Muscle of leg (tissue), 16 donors: ENCODE measurements at places on chromosomes 7 and 10. TPM values are rescaled to one million over a fixed set of nuclear protein-coding genes. Genes with fewer than 3 reads are reported as not detected.

Gene CYP3A5
- 0.93 TPM for total RNA-seq

Gene GIMAP4
- 23.4 TPM for total RNA-seq

Gene CACNA2D1
- total RNA-seq = 73.7 TPM

Gene ENTPD7
- 4.8 TPM for total RNA-seq

Gene ENTPD1
- 14.9 TPM for total RNA-seq

Gene PDZD7
- 1.2 TPM for total RNA-seq

Gene MAGI2
- total RNA-seq = 6.0 TPM

Gene PNLIPRP3
- 0.04 TPM for total RNA-seq

Gene HHEX
- 3.6 TPM for total RNA-seq

Gene PAX4
- not detected for total RNA-seq

Gene TSPAN13
- 31.6 TPM for total RNA-seq

Gene STAMBPL1
- total RNA-seq = 10.3 TPM

Gene SUN3
- total RNA-seq = not detected

Gene SLC18A2
- 0.35 TPM for total RNA-seq

Gene FAM200A
- 8.3 TPM for total RNA-seq

Gene ZWINT
- total RNA-seq = 18.4 TPM

Gene ANK3
- 69.6 TPM for total RNA-seq

Gene SEC61A2
- total RNA-seq = 5.1 TPM

Gene ZNF804B
- under 0.01 TPM for total RNA-seq

Gene LAMB1
- 233 TPM for total RNA-seq

Gene PTN
- total RNA-seq = 73.8 TPM

Gene EN2
- total RNA-seq = 0.09 TPM

Gene RASA4
- total RNA-seq = 13.7 TPM

Gene STEAP1
- total RNA-seq = 5.5 TPM

Gene TSPAN33
- 23.9 TPM for total RNA-seq

Gene PALD1
- total RNA-seq = 15.9 TPM

Gene ACSM6
- total RNA-seq = not detected

Gene OPALIN
- total RNA-seq = not detected

Gene CRHR2
- total RNA-seq = 0.40 TPM

Gene UPK3B
- 0.53 TPM for total RNA-seq

Gene TMEM178B
- 0.62 TPM for total RNA-seq

Gene SOSTDC1
- total RNA-seq = 19.8 TPM

Gene BICC1
- 23.8 TPM for total RNA-seq

Gene HIF1AN
- total RNA-seq = 9.4 TPM

Gene KIF11
- 12.3 TPM for total RNA-seq

Gene RNF32
- 0.75 TPM for total RNA-seq

Gene PON1
- total RNA-seq = 0.31 TPM

Gene UFSP1
- 3.1 TPM for total RNA-seq

Gene HOXA10
- 21.2 TPM for total RNA-seq

Gene HABP2
- 0.04 TPM for total RNA-seq

Gene GPNMB
- total RNA-seq = 98.1 TPM

Gene NUPR2
- 0.18 TPM for total RNA-seq

Gene SLC18A3
- total RNA-seq = not detected

Gene KIAA1217
- 18.8 TPM for total RNA-seq

Gene PRKG1
- total RNA-seq = 51.3 TPM

Gene GNGT1
- not detected for total RNA-seq

Gene ADAM12
- 16.0 TPM for total RNA-seq

Gene SORCS3
- total RNA-seq = 0.13 TPM

Gene KLF14
- 0.98 TPM for total RNA-seq

Gene SH2B2
- 4.4 TPM for total RNA-seq
